ENCODE measurements at places on chromosomes 3 and 15. TPM values are rescaled to one million over a fixed set of nuclear protein-coding genes. Genes with fewer than 3 reads are reported as not detected.

Gene MYZAP
- total RNA-seq = not detected

Gene CFAP20DC
- 5.7 TPM for total RNA-seq

Gene TSEN2
- 28.6 TPM for total RNA-seq

Gene EPHA3
- total RNA-seq = 43.2 TPM

Gene PPIP5K1
- 13.7 TPM for total RNA-seq

Gene ADAMTS9
- total RNA-seq = 0.11 TPM

Gene SLC7A14
- not detected for total RNA-seq

Data from SK-MEL-5 (cell line).